Aortic smooth muscle cell (primary cell): ENCODE measurements at places on chromosomes 7 and 10. TPM values are rescaled to one million over a fixed set of nuclear protein-coding genes. Genes with fewer than 3 reads are reported as not detected.

The SLC16A12 gene
- total RNA-seq, result 0.25 and 0.53 TPM in 2 replicates

The IL6 gene
- total RNA-seq, result 4.2 and 6.7 TPM in 2 replicates

The FBXO24 gene
- total RNA-seq, result 0.40 and 0.56 TPM in 2 replicates

The ZFAND2A gene
- 13.2 and 13.3 TPM in 2 replicates for total RNA-seq

The WNT2 gene
- total RNA-seq, result not detected in 2 replicates

The KCND2 gene
- 0.13 and 0.31 TPM in 2 replicates for total RNA-seq

The SMKR1 gene
- not detected in 2 replicates for total RNA-seq

The HHEX gene
- total RNA-seq, result 1.6 and 4.6 TPM in 2 replicates

The CTAGE6 gene
- total RNA-seq, result 0.13 and 0.62 TPM in 2 replicates

The SPDYE3 gene
- total RNA-seq, result not detected in 2 replicates

The ZNF25 gene
- total RNA-seq, result 15.2 and 16.4 TPM in 2 replicates

The TLX1 gene
- not detected in 2 replicates for total RNA-seq
